ENCODE measurements at places on chromosomes 2 and 18. TPM values are rescaled to one million over a fixed set of nuclear protein-coding genes. Genes with fewer than 3 reads are reported as not detected.

- no peak for DNase-seq
These were observed 22.0 kb downstream of the RELCH start for GRCh38 chr18:62209046-62209445.

Gene TUBA3E
- 69.5 TPM for total RNA-seq

DNA sequence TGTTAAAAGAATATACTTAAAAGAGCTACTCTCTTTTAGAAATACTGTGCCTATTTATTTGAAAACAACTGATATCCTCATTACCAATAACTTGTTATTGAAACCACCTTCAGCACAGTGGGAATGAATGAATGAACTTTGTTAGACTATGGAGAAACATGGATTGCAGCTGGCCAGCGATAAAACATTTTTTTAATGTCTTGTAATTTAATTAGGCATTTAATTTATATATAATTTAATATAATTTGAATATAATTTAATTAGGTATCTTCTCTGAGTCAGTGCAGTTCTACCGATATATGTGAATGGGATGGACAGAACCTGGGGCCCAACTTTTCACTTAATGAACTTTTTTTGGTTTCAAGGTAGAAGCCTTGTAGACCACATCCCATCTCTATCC is 94.4 kb downstream of the KCTD18 start:
- DNase-seq: no peak

Gene PELI1
- total RNA-seq: 9.1 TPM

Gene DSG4
- not detected for total RNA-seq

- DNase-seq: no peak
These were observed 121.0 kb downstream of the MYO3B start for GRCh38 chr2:170298861-170299429.

Gene CCDC148
- 1.0 TPM for total RNA-seq

Gene SP100
- total RNA-seq: 50.9 TPM

DNA sequence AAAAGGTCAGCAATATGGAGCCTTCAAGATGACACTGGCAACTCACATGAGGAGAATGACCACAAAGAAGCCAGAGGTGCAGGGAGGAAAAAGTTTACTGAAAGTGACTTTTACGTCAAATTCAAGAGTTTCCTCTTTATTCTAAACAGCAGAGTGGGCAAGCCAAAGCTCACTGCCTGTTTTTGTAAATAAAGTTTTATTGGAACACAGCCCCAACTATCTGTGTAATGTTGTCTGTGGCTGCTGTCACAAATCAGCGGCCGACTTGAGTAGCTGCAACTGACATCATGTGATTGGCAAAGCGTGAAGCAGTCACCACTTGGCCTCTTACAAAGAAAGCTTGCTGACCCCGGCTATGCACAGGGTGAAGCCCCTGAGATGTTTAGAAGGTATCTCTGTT is 9.2 kb upstream of the SULT1C2 start:
- DNase-seq: no peak

DNA sequence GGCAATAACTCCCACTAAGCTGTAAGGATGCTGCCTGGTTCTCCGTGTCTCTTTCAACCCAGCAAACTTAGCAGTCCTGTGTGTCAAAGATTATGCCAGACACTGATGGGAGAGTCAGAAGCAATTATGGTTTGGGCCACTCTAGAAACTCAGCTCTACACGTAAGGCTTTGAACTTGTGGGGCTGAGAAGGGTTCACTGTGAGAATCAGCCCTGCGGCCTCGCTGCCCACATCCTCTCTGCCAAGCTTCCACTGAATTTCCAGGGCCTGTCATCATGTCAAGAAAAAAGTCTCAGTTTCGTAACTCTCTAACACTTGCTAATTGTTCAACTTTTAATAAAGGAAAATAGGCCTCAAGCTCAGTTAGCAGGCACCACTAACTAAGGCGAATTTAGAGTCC is 308.8 kb upstream of the LYPD1 start:
- no peak for DNase-seq

DNA sequence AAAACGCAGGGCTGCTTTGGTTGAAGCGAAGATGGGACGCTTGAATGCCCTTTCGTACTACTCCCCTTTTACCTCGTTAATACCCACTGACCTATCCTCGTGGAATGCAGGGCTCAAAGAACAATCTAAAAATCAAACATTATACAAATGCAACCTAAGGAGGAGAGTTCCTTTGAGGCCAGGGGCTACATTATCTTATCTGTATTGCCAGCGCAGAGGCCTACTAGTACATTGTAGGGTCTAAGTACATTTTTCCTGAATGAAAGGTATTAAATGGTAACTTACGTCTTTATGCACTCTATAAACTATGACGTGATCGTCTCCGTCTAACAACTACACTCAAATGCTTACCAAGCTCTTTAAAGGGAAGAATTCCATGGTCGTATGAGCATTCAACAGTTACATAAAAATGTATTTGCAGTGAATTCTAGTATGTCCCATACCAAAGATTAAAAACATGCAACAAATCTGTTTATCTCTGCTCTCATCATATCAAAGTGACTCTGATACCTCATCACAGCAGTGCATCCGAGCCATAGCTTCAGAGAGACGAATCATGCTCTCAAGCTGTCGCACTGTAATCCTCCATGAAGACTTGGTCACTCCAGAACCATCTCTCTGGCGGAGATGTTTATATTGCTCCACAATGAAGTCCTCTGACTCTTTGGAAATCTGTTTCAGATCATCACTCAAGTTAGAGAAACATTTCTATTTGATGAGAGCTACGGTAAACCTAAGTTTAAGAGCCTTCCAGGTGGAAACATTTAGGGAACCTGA is 14.1 kb upstream of the LCT start:
- DNase-seq: no peak

DNA sequence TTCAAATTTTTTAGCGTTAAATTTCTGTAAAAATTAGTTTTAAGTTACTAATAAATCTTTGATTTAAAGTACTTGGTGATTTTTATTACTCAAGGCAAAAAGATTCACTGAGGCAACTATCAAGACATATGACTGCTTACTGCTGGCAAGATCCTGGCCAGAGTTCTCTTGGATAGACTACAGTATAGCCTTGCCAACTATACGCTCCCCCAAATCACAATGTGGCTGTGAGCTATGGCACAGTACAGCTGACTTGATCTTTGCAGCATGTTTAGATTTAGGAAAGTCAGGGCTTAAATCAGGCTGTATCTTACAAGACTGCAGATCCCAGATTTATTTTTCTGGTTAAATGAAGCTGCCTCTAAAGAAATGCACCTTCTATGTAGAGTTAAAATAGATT is 26.5 kb downstream of the MSTN start:
- no peak for DNase-seq

- peak; percentile 17 for DNase-seq
These were observed 35.2 kb downstream of the FOSL2 start for GRCh38 chr2:28427741-28428415.

Gene BCL11A
- 31.6 TPM for total RNA-seq
